ENCODE measurements at places on chromosomes 5 and 9.

DNA sequence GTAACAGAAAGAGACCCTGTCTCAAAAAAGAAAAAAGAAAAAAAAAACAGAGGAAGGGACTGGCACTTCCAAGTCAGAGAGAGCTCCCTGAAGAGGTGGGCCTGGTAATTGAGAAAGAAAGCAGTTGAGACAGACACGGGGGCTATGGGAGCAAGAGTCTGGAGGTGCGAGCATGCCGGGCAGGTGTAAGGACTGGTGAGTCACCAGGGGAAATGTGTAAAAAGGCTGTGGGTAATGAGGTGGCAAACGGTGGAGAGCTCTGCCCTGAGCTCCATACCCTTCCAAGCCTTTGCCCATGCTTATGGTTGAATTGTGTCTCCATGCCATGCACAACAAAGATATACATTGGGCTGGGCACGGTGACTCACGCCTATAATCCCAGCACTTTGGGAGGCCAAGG is 18.0 kb upstream of the JADE2 start:
- DNase-seq: no peak

DNA sequence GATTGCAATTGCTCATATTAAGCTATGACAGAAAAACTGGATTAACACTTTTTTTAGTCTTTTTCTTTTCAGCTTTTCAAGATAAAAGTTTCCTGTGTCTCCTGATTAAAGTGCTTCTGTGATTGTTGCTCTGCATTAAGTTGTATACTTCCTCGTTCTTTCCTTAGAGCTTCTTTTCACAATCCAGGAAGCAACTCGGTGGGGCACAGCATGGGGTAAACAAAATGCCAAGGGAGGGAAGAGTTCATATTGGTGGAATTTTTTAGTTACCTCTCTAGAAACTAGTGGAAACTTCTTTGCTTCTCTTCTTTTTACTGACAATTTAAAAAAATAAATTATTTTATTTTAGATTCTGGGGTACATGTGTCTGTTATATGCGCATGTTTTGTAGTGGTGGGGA is 37.8 kb upstream of the ARRDC3 start:
- DNase-seq: no peak

DNA sequence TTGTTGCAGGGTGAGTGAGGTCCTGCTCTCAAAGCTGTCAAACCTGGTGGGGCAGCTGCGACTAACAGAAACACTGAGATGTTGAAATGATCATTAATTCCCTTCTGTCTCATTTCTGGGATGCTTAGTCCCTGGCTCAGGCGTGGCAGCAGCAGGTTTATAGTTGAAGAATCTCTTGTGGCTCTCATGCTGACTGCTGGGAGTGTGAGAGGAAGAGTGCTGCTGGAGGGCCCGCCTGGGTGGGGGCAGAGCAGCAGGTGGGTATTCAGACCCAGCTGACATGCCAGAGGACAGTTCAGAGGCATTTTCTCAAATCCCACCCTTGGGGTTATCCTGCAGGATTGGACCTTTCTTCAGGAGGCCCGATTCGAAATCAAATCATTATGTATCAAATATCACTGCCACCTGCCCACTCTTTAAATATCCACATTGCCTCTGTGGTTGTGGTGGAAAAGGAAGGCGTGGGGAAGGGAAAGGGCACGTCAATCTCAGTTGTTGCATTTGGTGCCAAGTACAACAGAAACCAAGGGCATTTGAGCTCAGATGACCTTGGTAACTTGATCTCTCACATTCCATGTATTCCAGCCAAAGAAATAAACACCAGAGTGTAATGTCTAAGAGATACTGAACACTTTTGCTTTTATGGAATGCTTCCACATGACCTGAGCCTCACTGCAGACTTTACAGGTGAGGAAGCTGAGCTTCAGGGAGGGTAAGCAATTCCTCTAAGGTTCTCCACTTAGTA is 224.3 kb downstream of the AOPEP start:
- DNase-seq: no peak

DNA sequence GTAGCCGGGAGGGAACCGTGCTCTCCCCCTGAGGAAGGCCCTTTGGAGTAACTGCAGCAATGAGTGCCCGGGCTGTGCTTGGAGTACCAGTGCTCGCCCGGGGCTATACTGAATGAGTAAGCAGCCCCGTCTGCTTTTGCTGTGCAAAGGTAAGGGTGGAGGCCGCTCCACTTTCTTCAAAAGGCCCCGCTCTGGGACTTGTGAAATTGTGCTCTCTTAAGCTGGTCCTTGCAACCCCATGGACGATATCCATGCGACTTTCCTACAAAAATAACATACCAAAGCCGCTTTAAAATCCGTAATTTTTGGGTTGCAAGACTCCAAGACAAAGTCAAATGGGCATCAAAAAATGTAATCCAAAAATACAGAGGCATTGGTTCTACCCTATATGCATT is 578 bp upstream of the TNFAIP8 start:
- DNase-seq: peak; percentile 46

DNA sequence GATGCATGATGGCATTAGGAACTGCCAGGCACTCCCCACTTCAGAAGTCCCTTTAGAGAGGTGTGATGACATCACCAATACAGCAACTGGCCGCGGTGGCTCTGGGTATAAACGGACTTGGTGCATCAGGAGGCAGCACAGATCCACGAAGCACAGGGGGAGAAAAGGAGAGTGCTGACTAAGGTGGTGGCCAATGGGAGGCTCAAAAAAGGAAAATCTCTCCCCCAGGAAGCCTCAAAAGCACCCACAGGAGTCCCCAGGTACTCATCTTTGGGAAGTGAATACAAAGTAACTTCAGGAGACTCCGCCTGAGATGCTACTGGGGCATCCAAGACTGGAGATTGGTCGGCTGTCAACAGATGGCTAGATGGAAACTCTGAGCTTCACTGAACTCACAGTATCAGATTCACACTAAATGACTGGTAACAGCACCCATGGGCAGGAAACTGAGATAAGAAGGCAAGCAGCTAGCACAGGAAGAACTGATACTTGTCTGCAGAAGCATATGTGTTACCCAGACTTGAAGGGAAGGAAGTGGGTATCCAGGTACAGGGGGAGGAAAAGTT is 7.6 kb downstream of the TTC39B start:
- DNase-seq: peak; percentile 39

DNA sequence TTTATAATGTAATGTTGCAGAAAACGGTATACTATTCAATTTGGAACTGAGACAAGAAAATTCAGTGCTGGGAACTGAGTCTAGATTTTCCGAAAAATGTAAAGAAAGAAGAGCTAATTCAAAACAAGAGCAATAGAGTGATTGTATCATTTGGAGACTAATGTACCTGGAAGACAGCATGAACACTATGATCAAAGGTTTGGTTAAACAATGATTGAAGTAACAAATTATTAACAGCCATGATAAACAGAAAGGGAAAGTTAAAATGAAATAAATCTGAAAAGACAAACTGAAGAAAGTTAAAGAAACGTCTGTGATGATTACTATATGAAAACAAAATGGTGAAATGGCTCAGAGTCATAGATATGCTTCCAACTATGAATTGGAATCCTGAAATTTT is 300.6 kb upstream of the MPDZ start:
- DNase-seq: no peak

- no peak for DNase-seq
Observed at GRCh38 chr9:77810637-77811119, 162.6 kb upstream of the GNA14 start.

DNA sequence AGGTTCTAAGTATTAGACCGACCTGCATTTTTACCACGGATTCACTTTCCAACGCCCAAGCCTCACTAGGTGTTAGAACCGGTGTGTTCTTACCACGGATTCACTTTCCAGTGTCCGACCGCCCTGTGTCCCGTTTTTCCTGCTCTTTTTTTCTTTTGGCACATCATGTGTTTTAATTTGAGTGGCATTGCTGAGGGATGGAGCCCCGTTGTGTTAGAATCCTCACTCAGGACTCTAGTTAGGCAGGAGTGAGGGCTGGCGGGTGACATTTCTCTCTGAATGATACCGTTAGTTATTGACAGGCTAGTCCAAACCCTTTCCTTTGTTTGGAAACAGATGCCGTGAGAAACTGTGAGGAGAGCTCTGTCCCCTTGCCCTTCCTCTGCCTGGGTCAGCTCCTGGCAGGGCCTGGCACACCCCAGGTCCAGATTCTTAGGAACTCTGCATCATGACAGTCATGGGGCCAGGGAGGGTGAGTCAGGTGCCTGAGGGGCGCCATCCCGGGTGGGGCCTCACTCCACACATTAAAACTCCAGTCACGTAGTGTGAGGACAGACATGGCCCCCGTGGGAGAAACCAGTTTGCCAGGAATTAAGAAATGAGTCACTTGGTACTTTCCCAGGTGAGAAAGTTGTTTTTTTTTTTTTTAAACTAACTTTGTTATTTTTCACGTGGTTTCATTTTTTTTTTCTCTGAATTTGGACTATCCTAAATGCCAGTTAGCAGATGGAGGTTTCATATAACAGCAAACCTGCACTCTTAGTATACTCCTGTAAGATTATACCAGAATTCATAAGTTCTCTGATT is 15.8 kb downstream of the EXOC3 start:
- DNase-seq: peak; percentile 59

GRCh38 chr9:132774886-132775285 is 103.2 kb downstream of the AK8 start:
- no peak for DNase-seq

DNA sequence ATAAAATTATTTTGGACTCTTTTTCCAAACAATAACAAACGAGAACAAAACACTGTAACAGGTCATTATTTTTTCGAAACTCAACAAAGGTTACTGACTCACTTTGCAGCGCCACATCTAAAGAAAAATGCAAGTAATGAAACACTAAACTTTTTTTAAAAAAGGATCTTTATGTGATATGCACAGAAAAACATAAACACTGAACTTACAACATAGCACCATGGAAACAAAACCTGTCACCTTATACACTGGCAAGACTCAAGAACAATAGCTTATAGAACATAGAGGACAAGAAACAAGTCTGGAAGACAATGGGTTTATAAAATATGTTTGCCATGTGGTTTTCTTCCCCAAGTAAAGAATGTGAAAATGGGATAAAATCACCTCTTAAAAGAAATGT is 85.2 kb downstream of the AUH start:
- DNase-seq: no peak

GRCh38 chr5:15168358-15168757 is 296.8 kb upstream of the ANKH start:
- DNase-seq: no peak

DNA sequence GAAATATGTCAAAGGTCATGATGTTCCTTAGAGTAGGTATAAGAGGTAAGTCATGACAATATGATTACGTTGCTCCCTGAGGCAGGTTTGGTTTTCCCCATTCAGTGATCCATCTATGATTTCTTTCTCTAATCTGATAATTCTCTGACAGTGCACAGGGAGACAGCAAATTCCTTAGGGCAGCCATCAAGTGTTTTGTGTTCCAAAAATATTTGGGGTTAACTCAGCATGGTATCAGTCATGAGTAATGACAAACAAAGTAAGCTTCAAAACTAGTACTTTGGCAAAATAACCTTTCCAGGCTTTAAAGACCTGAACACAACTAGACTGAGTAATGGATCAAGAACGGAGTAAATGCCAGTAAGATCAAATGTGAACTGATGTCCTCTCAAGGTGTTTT is 55.3 kb upstream of the SPATA31E1 start:
- DNase-seq: no peak

DNA sequence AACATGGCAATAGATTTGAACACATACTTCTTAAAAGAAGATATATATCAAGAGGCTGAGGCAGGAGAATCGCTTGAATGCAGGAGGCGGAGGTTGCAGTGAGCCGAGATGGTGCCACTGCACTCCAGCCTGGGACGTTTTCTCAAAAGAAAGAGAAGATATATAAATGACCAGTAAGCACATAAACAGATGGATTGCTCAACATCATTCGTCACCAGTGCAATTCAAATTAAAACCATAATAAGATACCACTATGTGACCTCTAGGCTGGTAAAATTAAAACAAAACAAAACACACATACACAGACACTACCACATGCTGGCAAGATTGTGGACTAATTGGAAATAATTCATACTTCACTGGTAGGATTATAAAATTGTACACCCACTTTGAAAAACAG is 5.3 kb upstream of the TXN start:
- no peak for DNase-seq

DNA sequence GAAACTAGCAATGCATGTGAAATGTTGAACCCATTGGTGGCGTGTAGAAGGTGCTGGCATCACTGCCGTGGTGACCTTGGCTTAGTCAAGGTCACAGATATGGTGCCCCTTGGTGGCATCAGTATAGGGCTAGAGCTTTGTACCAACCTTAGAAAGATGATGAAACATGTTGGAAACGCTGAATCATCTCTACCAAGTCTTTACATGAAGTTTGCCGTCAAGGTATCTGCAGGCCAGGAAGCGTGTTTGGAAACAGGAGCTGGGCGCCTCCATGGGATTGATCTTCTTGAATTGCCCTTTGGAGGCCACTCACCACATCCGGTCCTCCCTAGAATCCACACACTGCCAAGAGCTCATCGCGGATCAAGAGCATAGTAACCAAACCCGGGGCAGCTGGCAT is 16.9 kb upstream of the BOD1 start:
- no peak for DNase-seq

GRCh38 chr9:134838651-134839454 is 41.8 kb upstream of the FCN2 start:
- no peak for DNase-seq

GRCh38 chr5:125848751-125849150 is 574.5 kb upstream of the GRAMD2B start:
- DNase-seq: no peak

DNA sequence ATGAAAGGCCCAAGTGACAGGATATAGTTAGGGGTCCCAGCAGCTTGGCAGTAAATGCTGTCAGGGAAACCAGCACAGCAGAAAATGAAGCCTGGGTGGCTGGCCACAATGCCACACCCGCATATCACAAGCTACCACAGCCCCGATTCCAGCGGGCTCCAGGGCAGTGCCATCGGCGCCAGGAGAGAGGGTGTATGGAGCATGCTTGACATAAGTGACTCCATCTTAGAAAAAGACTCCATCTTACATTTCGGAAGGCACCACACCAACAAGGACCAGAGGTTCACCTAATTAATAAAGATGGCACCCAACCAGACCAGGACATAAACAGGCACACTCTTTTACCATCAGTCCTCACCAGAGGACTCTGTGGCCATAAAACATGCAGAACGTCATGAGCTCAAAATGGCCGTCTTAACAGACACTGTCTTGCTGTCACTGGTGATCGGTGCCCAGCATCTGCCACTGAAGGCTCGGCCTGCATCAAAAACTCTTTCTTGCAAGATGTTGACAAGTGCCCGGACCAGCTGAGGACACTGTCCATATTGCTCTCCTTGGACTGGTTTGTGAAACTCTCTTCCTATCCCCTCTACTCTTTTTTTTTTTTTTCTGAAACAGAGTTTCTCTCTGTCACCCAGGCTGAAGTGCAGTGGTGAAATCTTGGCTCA is 67.4 kb upstream of the SPIN1 start:
- no peak for DNase-seq

DNA sequence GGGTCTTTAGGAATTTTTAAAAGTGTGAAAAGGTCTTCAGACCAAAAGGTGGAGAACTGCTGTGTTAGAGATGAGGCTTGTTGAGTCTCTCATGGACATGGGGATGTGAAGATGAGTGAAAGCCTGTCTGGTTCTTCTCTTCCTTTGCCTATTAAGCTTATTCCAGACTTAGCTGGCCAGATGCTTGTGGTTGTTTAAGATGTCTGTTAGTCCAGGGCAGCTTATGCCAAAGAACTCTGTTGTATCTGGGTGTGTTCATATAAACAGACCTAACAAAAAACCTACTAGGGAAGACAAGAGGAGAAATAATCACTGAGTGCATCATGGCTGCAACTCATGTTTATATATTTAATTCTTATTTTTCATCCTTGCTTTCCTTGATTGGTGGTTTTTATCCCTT is 57.5 kb upstream of the NCS1 start:
- DNase-seq: no peak

GRCh38 chr5:146888351-146888978 is 9.9 kb upstream of the PPP2R2B start:
- no peak for DNase-seq

Measured in activated CD4-positive, alpha-beta T cell treated with anti-CD3 and anti-CD28 coated beads, Interleukin-2, amount 50 U/mL, for 4 hours (primary cell).